ENCODE measurements at places on chromosomes 16 and 17. TPM values are rescaled to one million over a fixed set of nuclear protein-coding genes. Genes with fewer than 3 reads are reported as not detected.
A peak's percentile ranks its signal among the peaks of the same experiment; 100 is the strongest.

Gene COA3
- 4.0 TPM for total RNA-seq

Gene NKD1
- total RNA-seq = 6.1 TPM

Gene PRSS27
- total RNA-seq = 0.44 TPM

Gene NPIPB13
- total RNA-seq = 12.2 TPM

- DNase-seq = no peak
Measured at GRCh38 chr16:75111514-75111940, 5.1 kb downstream of the LDHD start.

- DNase-seq = no peak
Measured at GRCh38 chr17:60615840-60616239, 15.8 kb downstream of the PPM1D start.

- DNase-seq = peak; percentile 55
Measured at GRCh38 chr17:50129728-50130558, at the start of gene SAMD14. Gene SAMD14, minus strand, starts transcription at chr17:50130160. Its CDS starts 5,201 bp downstream, at chr17:50124959.

GRCh38 chr17:64218066-64218465, 45.0 kb downstream of the TEX2 start:
- DNase-seq = no peak

DNA sequence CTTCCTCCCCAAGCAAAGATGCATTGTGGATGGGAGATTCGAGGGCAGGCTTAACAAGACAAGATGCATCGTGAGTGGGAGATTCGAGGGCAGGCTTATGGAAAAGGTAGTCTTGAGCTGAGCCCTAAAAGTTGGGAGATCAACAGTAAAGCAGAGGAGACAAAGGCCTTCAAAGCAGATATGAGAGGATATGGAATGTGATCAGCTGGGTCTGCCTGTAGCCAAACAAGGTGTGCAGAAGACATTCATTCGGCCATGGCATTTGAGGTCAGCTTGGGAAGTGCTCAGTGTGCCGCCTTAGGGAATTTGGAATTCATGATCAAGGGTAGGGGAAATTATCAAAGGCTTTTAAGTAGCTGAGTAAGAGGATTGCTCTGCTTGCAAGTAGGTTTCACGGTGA, 39.5 kb downstream of the DNAH9 start:
- DNase-seq = no peak

DNA sequence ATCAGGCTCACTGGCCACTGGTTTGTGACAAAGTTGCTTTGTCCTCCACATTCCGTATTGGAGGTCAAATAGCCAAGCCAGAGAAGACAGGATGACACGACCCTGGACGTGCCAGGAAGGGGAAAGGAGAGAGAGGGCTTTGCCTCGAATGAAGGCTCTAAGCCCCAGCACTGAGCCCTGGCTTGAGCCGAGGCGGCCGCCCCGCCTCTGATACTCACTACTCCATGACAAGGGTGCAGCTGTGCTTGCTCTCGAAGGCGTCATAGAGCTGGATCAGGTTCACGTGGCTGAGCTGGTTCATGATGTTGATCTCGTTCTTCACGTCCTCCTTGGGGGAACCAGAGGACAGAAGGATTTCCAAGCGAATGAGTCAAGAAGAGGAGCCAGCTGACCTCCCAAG, 19.3 kb downstream of the MYLK3 start:
- DNase-seq = no peak

- no peak for DNase-seq
Measured at GRCh38 chr17:44206825-44207155, 7.1 kb upstream of the ATXN7L3 start.

DNA sequence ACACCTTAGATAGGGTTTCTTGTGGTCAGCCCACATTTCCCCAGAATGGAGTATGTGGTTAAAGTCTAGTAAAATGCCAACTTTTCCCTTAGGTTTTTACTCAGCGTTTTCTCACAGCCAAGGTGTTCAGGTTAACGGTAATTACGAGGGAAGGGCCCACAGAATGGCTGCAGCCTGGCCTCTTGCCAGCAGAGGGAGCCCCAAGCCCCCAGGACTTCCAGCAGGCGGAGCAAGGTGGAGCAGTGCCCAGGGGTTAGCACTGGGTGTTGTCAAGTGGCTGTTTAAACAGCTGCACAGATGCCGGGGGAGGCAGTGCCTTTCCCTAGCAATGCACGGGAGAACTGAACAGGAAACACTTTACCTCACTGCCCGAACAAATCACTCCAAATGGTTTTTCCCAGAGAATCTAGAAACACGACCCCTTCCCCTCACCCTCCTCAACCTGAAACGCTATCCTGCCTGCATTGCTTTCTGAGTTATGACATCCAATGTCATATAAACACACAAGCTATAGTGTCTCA, 6.6 kb downstream of the PHB1 start:
- DNase-seq = peak; percentile 81

Data from CD4-positive, alpha-beta T cell (primary cell).